ENCODE measurements at places on chromosomes 2 and 18.

GRCh38 chr18:31103423-31103822 lies 1.2 kb upstream of the DSC2 start:
- no peak for DNase-seq

DNA sequence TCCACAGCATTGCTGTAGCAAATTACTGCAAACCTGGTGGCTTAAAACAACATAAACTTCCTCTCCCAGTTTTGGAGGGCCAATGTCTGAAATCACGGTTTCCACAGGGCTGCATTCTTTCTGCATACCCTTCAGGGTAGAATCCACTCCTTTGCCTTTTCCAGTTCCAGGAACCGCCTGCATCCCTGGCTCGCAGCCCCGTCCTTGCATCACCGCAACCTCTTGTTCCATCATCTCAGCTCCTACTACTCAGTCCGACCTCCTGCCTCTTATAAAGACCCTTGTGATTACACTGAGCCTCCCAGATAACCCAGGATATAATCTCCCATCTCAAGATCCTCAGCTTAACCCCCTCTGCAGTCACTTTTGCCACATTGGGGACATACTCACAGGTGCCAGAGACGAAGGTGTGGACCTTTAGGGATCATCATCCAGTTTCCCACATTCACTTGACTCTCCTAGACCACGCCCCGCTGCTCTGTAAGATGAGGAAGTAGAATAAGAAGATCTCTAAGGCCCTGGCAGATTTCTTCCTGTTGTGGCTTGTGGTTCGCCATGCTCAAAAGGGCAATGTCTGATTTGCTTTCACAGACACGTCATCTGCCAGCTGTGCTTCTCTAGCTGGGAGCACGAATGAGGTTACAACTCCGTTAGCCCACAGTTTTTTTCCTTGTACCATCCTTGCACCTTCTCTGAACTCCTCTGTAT lies 103.6 kb upstream of the AGAP1 start:
- no peak for DNase-seq

GRCh38 chr2:96895746-96896651 lies 26.1 kb upstream of the SEMA4C start:
- no peak for DNase-seq

GRCh38 chr2:187936228-187936627 lies 355.4 kb upstream of the GULP1 start:
- no peak for DNase-seq

DNA sequence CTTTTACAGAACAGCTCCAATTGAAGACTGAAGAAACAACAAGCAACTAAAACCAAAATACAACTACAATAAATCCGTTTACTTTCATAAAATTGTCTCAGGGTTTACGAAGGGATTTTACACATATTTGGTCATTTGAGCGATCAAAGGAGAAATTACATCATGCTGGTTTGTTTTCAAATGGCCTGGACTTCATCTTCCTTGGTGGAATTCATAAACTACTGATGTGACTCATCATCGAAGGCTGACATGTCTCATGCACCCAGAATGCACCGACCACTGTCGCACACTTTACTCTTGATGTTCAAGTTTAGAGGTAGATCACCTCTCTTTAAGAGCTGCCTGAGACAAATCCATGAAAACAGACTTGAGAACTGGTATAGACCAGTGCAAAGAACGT lies 25.6 kb upstream of the PMAIP1 start:
- no peak for DNase-seq

GRCh38 chr2:10800163-10800562 lies 12.4 kb downstream of the PDIA6 start:
- DNase-seq = no peak

GRCh38 chr2:129201696-129202095 lies 777.8 kb upstream of the RAB6C start:
- no peak for DNase-seq

GRCh38 chr18:31447530-31448191 lies at the start of gene DSG3:
TSS of gene DSG3 (plus strand) at chr18:31447741. CDS start at chr18:31447878, 137 bp downstream.
- no peak for DNase-seq

DNA sequence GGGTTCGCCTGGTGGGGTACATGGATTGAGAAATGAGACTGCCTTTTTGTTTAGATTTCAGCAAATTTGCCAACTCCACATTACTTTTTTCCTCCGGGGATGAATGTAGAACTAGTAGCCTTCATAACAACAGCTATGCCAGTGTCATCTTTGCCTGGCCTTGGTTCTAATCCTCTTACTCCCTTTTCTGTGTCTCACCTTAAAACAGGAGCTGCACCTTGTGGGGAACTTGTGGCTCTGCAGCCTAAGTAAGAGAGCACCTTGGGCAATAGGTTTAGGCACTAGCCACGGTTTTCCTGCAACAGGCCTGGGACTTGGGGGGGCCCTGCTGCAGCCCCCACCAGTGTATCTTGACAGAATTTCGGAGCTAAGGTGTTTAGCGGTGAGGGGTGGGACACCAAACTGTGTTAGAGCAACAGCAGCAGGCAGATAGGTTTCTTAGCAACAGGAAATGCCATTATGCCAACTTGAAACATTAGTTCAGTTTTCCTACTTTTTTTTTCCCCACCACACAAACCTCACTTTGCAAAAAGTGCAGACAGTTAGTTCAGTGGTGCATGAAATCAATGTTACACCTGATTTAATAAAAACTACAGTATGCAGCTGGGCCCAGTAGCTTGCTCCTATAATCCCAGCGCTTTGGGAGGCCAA lies 173.7 kb downstream of the PRKCE start:
- no peak for DNase-seq

- no peak for DNase-seq
These were observed 34.3 kb upstream of the DNMT3A start for GRCh38 chr2:25375989-25376545.

GRCh38 chr2:105425936-105426625 lies 27.2 kb upstream of the FHL2 start:
- DNase-seq = no peak

Measured in stimulated activated CD8-positive, alpha-beta memory T cell treated with anti-CD3 and anti-CD28 coated beads, Interleukin-4, amount 100 ng/mL, for 1 hour (primary cell).